Dermis blood vessel endothelial cell (primary cell): ENCODE measurements at places on chromosomes 1 and 21. TPM values are rescaled to one million over a fixed set of nuclear protein-coding genes. Genes with fewer than 3 reads are reported as not detected.
A peak's percentile ranks its signal among the peaks of the same experiment; 100 is the strongest.

TCHHL1 gene
- total RNA-seq, result not detected in 2 replicates

GRCh38 chr1:38662126-38662525, 197.4 kb downstream of the RRAGC start:
- no peak for DNase-seq

IQCC gene
- total RNA-seq, result 1.0 and 1.2 TPM in 2 replicates

VWA5B1 gene
- total RNA-seq, result not detected in 2 replicates

DNA sequence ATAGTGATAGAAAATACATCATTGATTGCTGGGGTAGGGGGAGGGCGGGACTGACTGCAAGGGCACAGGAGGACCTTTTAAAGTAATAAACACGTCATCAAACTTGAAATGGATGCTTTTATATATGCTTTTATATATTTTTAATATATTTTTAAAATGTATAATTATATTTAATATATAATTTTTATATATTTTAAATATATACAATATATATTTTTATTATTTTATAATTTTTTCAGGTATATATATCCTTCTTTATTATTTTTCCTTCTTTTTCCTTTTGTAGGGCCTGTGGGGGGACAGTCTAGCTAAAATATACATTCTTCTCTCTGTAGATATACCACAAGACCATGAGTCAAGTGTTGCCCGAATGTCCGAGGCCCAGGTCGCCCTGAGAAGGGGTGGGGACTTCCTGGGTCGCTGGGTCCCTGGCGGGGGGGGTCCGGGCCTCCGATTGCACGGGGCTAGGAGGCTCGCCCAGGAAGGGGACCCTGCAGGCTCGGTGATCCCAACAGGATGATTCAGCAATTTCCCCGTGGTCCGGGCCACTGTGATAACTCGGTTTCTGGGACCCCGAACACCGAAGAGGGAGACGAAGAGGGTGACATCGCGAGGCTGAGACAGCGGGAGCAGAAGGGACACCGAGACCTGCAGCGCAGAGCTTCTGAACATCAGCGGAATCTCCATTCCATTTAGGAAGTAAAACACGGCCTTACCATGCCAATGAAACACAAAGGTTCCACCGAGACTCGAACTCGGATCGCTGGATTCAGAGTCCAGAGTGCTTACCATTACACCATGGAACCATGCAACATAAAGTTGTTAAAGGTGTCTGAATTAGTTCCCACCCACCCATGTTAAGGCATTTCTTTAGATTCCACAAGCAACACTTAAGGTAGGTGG, 112.5 kb upstream of the NBPF11 start:
- DNase-seq, result peak; percentile 33

DNA sequence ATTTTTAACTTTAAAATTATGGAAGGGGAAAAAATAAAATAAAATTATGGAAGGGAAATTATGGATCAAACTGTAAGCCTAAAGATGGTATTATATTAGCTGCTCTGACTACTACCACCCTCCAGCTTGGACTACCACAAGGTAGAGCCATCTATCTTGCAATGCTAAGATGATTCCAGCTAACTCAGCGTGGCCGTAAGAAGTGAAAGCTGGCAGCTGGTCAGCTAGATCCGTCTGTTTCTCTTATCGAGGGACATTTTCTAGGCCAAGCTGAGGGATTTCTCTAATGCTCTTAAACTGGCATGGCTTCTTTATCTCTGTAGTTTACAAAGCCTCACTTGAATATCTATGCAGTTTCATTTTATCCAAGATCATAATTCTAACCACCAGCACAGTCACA, 31.5 kb downstream of the LYST start:
- no peak for DNase-seq

PRUNE1 gene
- total RNA-seq, result 6.0 and 8.7 TPM in 2 replicates

LSS gene
- total RNA-seq, result 85.3 and 134 TPM in 2 replicates

DENND2D gene
- 2.6 and 2.7 TPM in 2 replicates for total RNA-seq

SMPDL3B gene
- total RNA-seq, result 0.68 and 1.6 TPM in 2 replicates

CRABP2 gene
- 0.34 TPM in 1 of 2 replicates, not detected in the other for total RNA-seq

DNA sequence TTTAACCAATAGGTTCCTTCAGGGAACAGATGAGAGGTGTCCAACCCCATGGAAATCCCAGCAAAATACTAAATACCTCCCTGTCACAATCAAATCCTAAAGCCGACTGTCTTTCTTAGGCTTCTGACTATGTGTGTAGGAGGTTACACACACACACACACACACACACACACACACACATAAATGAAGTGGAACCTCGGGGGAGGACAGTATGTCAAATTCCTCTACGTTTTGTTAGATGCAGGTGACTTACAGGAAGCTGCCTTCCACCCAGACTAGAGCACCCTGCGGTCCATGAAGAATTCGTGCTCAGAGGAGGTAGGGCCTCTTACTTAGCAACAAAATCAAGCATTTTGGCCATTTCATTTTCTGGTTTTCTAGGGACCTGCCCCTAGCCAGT, 16.4 kb downstream of the RSPH1 start:
- DNase-seq, result no peak

DNA sequence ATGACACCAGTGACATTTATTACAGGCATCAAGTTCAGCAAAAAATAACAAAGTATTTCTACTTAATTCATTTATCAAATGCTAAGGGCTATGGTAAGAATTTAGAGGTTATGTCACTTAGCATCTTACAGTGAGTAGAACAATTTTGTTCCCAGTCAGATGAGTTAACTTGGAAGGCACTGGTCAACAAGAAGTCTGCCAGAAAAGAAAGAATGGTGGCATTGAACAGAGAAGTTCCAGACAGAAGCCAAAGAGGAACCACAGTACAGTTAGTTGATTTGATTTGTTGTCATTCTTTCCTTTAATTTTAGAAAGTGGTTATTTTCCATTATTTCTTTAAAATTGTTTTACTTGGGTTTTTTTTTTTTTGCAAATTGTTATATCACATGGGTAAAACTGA, 232.2 kb upstream of the PKN2 start:
- DNase-seq, result no peak

DNA sequence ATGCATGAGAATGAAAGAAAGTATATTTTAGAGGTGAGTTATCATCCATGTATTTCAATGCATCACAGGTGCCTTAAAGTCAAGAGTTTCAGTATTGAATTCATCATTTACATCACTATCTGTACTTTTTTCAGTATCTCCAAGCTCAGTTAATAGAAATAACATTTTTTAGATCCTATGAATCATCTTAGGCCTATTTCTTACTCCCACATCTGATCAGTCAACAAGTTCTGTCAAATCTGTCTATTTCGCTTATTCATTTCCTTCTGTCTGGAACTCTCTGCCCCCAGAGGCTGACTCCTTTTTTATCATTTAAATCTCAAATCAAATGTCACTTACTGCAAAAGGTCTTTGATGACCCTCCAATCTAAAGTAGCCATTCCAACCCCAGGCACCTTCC, 295.2 kb downstream of the LRRC7 start:
- no peak for DNase-seq

GRCh38 chr1:58717979-58718378, 18.1 kb upstream of the MYSM1 start:
- DNase-seq, result no peak

- DNase-seq, result peak; percentile 8
Measured at GRCh38 chr1:66933887-66934700, 9.3 kb downstream of the MIER1 start.

DNA sequence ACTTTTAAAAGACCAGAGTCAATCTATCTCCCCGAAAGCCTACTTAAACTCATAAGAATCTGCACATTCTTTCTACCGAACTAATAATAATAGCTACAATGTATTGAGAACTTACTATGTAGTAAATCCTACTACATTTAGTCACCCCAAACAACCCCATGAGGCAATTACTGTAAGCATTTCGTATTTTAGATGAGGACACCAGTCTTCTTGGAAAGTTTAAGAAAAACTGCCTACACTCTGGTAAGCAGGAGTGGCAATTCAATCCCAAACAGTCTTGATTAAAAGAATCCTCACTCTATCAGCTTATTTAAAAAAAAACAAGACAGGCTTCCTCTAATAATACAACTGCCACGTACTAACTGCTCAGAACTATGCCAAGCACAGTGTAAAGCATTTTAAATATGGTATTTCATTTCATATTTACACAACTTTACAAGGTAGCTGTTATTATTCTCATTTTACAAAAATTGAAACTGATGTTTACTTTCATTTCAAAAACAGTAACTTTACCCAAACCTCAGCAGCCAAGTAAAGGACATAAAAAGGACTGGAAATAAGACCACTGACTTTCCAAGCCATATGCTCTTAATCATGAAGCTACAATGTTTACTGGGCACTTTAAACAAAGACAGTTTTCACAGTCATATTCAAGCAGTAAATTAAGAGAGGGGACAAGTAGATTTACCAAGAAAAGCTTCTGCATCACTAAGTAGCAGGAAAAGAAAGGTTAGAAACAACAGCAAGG, 13.9 kb downstream of the ARID4B start:
- DNase-seq, result no peak

DNA sequence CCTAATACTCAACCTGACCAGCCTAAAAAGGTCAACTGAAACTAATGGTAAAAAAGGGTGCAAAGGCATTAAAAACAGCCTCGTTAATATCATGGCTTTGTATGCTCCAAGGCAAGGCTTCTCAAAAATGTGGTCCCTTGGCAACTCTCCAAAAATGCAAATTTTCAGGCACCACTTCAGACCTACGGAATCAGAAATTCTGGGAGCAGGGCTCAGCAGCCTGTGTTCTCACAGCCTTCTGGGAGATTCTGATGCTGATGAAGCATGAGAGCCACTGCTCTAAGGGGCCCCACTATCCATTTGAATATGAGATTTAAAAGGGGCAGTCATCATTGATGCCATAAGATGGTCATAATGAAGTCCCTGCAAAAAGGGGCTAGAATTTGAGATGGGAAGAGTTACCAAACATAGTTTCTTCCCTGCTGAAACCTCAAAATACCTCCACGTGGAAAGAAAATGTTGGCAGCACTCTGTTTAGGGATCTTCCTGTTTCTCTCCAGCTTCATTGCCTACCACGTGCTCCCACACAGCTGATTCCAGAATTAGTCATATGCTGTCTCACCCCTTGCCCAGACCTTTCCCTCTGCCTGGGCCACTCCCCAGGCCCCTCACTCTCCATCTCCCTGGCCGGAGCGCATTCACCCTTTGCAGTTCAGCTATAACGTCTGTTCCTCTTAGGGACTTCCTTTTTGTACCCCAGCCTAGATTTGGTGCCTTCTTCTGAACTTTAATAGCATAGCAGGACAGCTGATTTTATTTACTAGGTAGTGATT, 46.7 kb downstream of the PHC2 start:
- DNase-seq, result peak; percentile 55

DNA sequence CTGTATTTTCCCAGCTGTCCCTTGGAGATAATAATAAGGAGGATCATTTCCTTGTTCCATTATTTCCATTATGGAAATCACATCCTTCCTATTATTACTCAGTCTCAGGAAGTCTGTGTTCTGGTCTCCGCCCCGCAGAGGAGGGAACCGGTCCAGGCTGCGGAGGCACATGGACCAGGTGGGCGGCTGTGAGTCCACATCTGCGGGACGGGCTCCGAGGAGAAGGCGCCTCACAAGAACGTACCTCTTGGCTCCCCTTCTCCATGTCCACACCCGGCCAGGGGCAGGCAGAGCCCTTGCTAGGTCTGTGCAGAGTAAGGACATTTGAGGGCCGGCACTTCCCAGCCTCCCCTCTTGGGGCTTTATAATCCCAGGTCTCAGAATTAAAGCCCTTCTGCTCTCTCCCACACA, 14.6 kb downstream of the RAB7B start:
- DNase-seq, result peak; percentile 80

NHLH1 gene
- under 0.01 and 0.05 TPM in 2 replicates for total RNA-seq

GRCh38 chr1:169514566-169515270, 29.0 kb upstream of the SLC19A2 start:
- DNase-seq, result no peak

DNA sequence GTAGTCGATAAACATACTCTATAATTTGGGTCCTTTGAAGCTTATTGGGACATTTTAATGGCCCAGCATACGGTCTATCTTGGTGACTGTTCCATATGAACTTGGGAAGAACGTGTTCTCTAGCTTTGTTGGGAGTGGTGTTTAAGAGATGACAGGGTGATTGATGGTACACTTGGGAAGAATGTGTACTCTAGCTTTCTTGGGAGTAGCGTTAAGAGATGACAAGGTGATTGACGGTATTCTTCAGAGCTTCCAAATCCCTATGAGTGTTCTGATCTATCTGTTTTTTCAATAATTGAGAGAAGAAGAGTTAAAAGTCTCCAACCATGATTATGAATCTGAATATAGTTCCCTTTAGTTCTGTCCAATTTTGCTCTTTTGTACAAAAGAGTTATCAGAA, 9.4 kb downstream of the NPHP4 start:
- no peak for DNase-seq

USP33 gene
- 112 and 125 TPM in 2 replicates for total RNA-seq

- DNase-seq, result no peak
Measured at GRCh38 chr1:13450204-13450603, 40.0 kb downstream of the PRAMEF20 start.
